Hematopoietic multipotent progenitor cell treated with erythropoietin and hydrocortisone succinate and interleukin-3 and kit ligand, for 15 days (in vitro differentiated cells): ENCODE measurements at places on chromosomes 3 and 15.

- no peak for DNase-seq
These were observed 29.3 kb downstream of the RARRES1 start for GRCh38 chr3:158702815-158703481.

DNA sequence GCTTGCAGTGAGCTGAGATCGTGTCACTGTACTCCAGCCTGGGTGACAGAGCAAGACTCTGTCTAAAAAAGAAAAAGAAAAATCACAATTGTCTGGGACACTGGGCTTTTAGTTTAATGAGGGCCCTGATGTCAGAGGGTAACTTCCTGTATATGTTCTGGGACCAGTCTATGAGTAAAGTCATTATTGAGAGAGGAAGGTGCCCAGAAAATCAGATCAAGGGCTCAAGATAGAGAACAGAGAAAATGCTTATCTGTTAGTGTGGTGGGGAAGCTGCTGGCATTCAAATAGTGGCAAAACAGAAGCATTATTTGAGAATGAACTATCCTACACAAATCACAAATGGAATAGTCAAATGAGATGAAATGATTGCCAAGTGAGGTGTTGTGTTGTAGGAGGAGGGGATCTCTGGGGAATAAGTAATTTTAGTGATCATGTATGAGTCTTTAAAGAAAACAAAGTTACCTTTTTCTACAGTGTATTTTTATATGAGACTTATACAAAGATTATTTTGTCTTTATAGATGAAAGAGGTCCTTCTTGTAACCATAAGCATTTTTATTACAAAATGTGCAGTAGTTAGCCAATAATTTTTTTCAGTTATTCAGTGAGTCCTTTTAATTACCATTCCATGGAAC, 13.4 kb downstream of the ARIH2 start:
- no peak for DNase-seq

- no peak for DNase-seq
These were observed 230.5 kb upstream of the PROK2 start for GRCh38 chr3:72015463-72015862.

- DNase-seq, result no peak
These were observed 78.7 kb downstream of the LPP start for GRCh38 chr3:188232656-188233055.

DNA sequence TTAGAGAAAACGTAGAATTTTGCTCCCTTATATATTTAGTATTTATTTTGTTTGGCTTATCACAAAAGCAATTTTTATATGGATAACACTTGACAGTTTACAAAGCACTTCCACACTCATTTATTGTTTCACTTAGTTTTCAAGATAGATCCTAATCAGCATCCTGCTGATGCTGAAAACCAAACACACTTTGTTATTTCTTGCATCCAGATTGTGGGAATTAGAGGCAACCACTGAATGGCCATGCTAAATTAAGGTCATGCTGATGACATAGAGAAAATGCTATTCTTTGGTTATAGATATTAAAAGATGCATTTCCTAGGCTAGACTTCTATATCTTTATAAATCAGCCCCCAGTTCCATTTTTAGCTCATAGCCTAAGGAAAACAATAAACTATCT, 474.1 kb upstream of the KCNMB2 start:
- DNase-seq, result no peak

GRCh38 chr15:57097246-57097645, 178.8 kb downstream of the TCF12 start:
- DNase-seq, result no peak

- DNase-seq, result no peak
These were observed 1220.6 kb upstream of the CADM2 start for GRCh38 chr3:83738202-83738601.

GRCh38 chr15:69450968-69451695, 1.5 kb upstream of the RPLP1 start:
- no peak for DNase-seq

GRCh38 chr15:70264014-70264582, 166.4 kb upstream of the TLE3 start:
- no peak for DNase-seq

DNA sequence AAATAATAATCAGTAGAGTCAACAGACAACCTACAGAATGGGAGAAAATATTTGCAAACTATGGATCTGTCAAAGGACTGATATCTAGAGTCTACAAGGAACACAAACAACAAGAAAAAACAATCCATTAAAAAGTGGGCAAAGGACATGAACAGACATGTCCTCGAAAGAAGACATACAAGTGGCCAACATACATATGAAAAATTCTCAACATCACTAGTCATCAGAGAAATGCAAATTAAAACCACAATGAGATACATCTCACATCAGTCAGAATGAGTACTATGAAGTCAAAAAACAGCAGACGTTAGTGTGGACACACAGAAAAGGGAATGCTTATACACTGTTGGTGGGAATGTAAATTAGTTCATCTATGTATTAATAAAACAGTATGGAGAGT, 33.7 kb downstream of the SLC2A2 start:
- no peak for DNase-seq
